C1 segment of cervical spinal cord (tissue), 14 donors: ENCODE measurements at places on chromosomes 7 and 10.

DNA sequence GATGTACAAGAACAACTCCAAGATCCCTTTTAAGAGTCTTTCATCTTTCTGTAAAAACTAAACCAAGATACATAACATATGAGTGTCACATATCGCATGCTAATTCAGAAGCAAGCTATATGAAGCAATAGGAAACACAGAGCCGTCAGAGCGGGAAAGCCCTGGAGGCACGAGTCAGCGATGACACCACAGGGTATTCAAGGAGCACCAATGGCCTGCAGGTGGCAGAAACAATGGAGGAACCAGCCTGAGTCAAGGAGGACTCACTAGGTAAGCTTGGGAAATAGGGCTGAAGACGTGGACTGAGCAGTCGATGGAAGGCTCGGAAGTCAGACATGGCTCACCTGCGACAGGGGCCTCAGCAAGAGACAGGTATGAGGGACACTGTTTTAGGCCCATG lies 214.4 kb downstream of the FAM107B start:
- peak; percentile 30 for DNase-seq

GRCh38 chr7:11642841-11643240 lies 189.2 kb downstream of the THSD7A start:
- no peak for DNase-seq

DNA sequence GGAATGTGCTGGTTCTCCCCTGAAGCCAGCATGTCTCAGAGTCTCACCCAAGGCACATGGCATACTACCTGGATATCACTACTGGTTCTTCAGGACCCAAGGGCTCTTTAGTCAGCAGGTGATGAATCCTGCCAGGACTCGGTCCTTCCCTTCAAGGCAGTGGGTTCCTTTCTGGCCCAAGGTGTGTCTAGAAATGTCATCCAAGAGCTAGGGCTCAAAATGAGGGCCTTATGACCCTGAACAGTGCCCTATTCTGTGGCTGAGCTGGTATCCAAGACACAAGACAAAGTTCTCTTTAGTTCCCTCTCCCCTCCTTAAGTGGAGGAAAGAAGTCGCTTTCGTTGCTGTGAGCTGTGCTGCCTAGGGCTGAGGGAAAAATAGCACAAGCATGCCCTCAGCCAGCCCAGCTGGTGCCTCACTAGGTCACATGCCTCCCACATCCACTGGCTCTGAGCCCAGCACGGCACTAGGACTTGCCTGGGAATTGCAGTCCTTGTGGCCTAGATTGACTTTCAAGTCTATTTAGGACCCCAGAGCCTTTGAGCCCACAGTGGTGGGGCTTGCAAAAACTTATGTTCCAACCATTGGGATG lies 106.0 kb downstream of the BMS1 start:
- DNase-seq: no peak

- no peak for DNase-seq
Measured at GRCh38 chr7:42351316-42351935, 114.4 kb upstream of the GLI3 start.

DNA sequence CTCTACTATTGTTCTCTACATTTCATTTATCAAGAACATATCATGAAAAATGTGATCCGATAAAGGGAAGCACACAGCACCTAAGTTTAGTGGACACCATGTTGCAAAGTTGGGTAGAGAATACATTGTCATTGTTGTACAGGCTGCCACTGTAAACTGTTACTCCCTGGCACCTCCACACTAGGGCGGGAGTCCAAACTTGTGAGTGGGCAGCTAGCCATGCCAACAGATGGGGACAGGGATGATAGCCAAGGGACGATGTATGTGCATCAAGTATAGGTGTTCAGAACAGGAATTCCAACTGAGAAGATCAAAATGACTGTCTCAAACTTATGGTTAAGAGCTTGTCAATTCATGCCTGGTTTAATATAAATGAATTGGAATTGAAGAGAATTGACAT lies 31.1 kb upstream of the COMMD3 start:
- DNase-seq: no peak

- DNase-seq: no peak
Measured at GRCh38 chr10:74949034-74949832, 122.8 kb downstream of the KAT6B start.

GRCh38 chr7:1912593-1913465 lies 242.8 kb downstream of the ELFN1 start:
- no peak for DNase-seq

- DNase-seq: no peak
Measured at GRCh38 chr7:92836489-92836999, at the start of gene CDK6. CDK6 (minus strand) TSS chr7:92836573; CDS start chr7:92833323, 3,250 bp downstream.

GRCh38 chr7:151877911-151878835 lies 1.3 kb upstream of the PRKAG2 start:
- no peak for DNase-seq

DNA sequence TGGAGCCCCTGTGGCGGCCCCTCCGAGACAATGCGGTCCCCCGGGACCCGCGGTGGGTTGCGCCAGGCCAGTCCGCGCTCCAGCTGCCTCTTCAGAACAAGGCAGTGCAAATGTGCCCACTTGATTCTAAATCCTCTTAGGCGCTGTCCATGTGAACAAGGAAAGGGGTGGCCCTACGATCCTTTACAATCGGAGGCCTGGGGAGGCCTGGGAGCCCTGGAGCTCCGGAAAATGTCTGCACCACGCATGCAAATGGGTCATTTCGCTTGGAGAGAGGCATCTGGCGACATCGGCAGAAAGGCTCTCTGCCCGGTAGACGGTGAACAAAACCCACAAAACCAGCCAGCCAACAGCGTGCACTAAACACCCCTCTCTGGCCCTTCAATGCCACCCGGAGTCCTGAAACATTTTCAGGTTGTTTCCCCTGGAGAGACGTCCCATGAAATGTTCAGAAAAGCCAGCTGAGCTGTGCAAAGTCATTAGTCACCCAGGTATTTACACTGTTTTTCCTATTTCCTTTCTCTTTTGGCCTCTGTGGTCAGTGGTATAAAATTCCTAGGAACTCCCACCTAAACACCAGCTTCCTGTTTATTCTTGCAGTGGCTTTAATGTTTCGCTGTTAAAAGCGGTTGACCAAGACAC lies 102.8 kb upstream of the ZNF438 start:
- no peak for DNase-seq

- no peak for DNase-seq
Measured at GRCh38 chr10:112938808-112939482, 11.1 kb upstream of the TCF7L2 start.

- no peak for DNase-seq
Measured at GRCh38 chr10:105473170-105473569, 832.1 kb downstream of the SORCS3 start.

- DNase-seq: no peak
Measured at GRCh38 chr7:28137463-28137862, 43.1 kb downstream of the JAZF1 start.

DNA sequence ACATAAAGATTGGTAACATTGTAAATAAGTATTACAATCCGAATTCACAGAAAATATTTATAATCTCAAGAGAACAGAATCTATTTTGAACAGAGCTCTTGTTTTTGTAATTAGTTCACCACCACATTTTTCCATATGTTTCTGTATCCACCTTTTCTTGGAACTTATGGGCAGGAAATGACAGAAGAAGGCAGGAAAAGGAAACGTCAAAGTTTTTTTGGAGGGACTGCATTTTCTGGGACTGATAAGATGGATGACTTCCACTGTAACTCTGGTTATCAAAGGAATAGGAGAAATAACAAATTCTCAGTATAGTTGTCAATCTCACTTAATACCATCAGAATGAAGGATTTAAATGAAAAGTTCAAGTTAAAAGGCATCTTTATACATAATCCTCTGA lies 75.1 kb upstream of the SMNDC1 start:
- no peak for DNase-seq

GRCh38 chr7:143351060-143351459 lies 11.5 kb downstream of the FAM131B start:
- DNase-seq: no peak

DNA sequence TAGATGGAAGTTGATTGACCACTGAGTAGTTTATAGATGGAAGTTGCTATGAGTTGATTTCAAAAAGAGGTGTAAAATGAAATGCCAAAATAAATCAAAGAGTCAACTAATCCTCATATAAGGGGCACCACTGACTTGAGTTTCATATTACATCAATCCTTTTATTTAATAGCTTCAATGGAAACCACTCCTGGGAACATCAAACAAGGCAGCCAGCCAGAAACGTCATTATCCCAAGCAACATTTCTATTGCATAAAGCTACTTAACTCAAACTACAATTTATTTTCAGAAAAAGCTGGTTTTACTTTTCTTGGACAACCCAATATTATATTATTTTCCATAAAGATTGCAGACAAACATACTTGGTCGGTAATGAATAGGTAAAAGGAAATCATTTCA lies 162.1 kb downstream of the TSPAN12 start:
- no peak for DNase-seq

- DNase-seq: no peak
Measured at GRCh38 chr7:36958111-36958733, 233.9 kb upstream of the AOAH start.

DNA sequence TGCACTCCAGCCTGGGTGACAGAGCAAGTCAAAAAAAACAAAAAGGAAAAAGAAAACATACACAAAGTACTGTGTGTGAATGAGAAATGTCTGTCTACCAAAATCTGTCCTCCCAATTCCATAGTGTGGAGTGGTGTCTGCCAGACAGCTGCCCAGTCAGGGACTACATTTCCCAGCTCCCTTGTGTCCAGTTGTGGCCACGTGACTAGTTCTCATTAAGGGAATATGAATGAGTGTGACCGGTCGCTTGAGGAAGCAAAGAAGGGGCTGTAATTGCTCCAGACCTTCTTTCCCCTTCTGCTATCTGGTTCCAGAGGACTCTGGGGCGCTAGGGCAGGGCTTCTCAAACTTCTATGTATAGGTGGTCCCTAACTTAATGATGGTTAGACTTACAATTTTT lies 204.1 kb downstream of the PHTF2 start:
- DNase-seq: no peak

GRCh38 chr7:67807826-67808225 lies 811.2 kb downstream of the TYW1 start:
- DNase-seq: no peak

GRCh38 chr7:153444641-153445040 lies 607.6 kb upstream of the DPP6 start:
- no peak for DNase-seq

- no peak for DNase-seq
Measured at GRCh38 chr10:71432101-71432905, 35.6 kb downstream of the CDH23 start.

DNA sequence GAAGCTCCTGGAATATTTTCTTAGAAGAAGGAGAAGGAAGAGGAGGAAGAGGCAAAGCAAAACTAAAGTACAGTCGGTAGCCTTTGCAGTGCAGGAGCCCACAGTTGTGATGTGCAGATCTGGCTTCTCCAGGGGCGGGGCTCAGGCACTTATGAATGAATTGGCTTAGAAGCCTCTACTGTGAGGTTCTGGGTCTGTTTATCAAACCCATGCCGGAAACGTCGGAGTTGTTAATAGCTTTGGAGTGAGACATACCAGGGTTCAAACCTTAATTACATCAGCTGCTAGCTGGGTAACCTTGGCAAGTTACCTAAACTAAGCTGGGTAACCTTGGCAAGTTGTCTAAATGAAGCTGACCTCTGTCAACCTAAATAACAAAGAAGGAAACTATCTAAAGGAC lies 89.3 kb upstream of the PITRM1 start:
- no peak for DNase-seq

DNA sequence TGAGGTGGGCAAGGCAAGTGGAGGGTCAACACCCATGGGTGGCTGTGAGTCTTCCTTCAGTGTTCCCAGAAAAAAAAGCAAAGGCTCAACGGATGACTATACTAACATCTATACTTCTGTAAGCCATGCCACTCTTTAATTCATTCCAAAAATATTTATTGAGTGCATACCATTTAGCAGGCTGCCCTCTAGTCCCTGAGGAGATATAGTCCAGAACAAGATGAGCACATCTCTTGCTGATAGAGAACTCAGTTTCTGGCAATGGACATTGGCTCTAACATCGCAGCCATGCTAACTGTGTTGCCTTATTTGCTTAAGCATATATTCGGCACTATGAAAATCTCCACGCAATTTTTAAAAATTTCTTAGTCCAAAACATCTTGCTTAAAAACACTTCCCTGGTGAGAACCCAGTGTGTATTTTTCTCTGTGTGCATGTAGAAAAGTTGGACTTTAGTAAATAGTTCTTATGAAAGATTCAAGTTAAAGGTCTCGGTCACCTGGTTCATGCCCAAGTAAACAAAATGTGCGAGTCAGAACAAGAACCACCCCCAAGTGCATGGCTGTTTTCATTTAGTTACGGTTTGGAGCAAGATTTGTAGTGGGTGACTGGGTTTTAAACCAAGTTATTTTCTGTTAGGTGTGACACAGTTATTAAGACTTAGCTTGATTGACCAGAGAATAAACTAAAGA lies 69.8 kb downstream of the MET start:
- no peak for DNase-seq

DNA sequence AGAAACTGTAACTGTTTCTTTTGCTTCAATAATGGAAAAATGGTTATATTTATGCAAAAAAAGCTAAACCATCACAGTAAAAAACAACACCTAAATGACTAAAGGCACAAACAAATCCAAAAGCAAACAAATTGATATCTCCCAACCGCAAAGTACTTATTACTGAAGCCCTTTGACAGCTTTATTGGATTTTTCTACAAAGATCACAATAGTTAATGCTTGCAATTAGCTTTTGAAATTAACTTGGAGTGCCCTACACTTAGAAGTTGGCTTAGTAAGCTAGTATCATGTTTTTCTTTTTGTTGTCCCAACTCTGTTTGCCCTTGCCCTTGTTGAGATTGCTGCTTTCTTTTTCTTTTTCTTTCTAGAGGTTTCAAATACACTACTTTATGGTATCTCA lies 257.5 kb downstream of the INHBA start:
- no peak for DNase-seq

GRCh38 chr7:756231-756927 lies 29.3 kb upstream of the PRKAR1B start:
- DNase-seq: no peak

DNA sequence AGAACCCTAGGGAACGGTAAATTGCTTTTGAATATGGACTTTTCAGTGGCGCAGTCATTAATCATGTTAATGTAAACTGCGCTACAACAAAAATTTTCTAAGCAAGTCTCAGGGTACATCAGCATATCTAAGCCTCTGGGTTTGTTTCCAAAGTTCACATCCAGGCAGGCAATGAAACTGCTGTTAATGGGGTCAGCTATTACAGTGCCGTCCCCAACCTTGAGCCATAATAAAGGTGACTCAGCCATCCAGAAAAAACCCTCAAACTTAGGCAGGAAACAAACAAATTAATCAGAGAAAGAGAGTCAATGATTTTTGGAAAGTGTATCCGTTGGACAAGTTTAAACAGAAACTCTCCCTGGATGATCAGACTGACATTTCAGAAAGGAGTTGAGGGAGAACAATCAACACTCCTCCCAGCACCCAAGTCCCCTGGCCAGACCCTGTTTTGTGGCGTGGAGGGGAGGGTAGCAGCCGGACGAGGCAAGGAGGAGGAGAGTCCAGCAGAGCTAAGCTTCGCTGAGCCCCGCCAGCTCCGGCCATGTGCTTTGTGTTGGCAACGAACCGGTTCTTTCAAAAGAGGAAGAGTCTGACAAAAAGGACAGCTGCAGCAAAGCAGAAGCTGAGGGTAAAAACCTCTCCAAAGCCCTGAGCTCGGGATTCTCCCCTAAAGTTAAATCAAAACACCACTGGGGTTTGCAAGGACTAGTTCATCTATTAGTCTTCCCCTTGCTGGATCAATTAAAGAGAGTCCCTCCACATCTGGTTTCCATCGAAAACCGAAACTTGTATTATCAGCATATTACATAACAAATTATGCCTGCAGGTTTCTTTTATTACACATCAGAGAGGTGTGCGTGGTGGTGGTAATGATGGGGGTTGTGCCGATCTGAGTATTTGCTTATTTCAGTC lies 3.6 kb downstream of the FAM53B start:
- DNase-seq: peak; percentile 68
